ENCODE measurements at places on chromosomes 12 and 14.
A peak's percentile ranks its signal among the peaks of the same experiment; 100 is the strongest.

GRCh38 chr14:21041676-21042433 is at the start of gene RNASE7:
RNASE7 (plus strand) TSS chr14:21042362; CDS start chr14:21042993, 631 bp downstream.
- no peak for DNase-seq

GRCh38 chr12:39586816-39587215 is 32.8 kb downstream of the ABCD2 start:
- DNase-seq, result no peak

- peak; percentile 85 for DNase-seq
Measured at GRCh38 chr14:100108042-100108825, 43.0 kb downstream of the EVL start.

DNA sequence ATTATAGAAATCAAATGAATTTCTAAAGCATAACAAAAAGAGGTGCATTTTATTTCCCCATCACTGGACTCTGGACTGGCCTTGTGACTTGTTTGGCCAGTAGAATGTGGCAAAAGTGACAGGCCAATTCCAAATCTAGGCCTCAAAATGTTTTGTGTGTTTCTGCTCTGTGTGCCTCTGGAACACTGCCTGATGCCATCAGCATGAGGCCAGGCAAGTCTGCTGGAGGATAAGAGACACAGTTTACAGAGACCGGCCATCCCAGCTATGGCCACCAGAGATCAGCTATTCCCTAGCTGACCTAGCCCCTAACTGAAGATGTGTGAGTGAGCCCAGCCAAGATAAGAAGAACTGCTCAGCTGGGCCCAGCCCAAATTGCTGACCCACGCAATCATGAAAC is 32.9 kb downstream of the ASCL1 start:
- no peak for DNase-seq

DNA sequence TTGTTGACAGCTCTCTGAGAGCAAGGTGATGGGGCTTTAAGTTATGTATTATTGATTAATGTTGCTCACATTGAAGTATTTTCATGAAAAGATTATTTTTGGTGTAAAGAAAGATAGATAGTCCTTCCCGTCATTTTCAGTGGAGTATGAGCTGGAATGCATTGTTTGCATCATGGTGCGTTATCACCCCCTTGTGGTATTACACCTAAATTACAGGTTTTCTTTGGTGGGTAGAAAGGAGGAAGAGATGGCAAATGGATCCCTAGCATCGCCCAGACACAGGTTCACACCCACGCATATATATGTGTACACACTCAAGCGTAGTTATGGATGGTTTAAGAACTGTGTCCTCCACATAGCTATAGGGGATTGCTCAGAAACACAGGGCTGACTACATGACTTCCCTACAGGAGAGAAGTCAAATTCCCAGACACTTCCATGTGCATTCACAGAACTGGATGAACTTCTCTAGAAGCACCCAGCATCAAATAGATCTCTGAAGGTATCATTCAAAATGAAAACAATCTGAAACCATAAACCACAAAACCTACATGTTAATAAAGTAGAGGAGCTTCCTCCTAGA is 14.4 kb upstream of the SERPINA10 start:
- no peak for DNase-seq

DNA sequence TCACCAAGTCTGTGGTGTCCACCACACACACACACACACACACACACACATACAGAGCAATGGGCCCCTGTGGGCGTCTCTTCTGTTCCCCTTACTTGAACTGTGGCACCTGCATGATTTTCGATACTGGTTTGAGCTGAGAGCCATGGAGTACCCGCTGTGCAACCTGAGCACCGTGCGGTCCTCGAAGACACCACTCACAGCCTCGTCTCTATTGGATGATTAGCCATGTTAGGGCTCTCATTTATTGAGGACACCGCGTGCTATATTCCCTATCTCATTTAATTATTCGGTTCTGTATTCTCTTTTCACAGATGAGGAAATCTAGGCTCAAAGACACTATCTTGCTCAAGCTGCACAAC is 623 bp upstream of the C14orf132 start:
- no peak for DNase-seq

GRCh38 chr14:22689199-22689598 is 45.0 kb upstream of the OR6J1 start:
- DNase-seq, result no peak

GRCh38 chr12:94222351-94223084 is 74.1 kb downstream of the PLXNC1 start:
- no peak for DNase-seq

- no peak for DNase-seq
Measured at GRCh38 chr12:6354495-6355393, 12.9 kb upstream of the TNFRSF1A start.

- peak; percentile 17 for DNase-seq
Measured at GRCh38 chr14:78959674-78960264, 789.6 kb downstream of the NRXN3 start.

DNA sequence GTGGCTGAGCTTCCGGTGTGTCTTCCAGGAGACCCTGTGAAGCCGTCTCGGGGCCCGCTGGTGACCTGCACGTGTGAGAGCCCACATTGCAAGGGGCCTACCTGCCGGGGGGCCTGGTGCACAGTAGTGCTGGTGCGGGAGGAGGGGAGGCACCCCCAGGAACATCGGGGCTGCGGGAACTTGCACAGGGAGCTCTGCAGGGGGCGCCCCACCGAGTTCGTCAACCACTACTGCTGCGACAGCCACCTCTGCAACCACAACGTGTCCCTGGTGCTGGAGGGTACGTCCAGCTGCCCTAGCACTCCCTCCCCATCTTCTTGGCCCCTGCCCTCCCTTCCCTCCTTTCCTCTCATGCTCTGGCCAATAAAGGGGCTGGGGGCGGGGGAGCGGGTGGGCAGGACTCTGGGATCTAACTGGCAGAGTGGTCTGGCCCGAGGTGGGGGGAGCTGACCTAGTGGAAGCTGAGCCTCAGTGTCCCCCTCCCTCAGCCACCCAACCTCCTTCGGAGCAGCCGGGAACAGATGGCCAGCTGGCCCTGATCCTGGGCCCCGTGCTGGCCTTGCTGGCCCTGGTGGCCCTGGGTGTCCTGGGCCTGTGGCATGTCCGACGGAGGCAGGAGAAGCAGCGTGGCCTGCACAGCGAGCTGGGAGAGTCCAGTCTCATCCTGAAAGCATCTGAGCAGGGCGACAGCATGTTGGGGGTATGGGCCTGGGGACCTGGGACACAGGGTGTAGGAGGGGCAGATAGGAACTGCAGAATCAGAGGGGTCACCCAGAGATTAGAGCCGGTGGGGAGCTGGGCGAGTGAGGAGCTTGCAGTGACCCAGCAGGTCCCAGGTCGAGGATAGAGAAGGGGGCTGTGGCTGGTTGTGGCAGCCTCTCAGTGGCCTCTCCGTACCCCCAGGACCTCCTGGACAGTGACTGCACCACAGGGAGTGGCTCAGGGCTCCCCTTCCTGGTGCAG is 6.0 kb downstream of the ACVRL1 start:
- no peak for DNase-seq

DNA sequence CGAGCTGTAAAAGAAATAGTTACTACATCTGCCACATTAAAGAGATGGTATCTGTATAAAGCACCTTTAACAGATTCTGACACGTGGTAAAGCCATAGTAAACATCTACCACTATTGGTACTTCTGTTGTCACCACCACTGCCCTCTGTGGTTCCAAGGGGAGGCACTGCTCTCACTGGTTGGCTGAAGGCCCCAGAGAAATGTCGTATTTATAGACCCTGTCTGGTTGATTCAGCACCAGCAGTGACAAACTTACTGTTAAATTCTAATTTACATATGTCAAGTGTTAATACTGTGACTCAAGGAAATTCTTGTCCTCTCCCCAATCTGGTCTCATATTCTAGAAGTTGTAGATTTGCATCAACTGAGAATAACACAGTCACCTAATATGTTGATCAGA is 281.1 kb downstream of the ERC1 start:
- DNase-seq, result no peak

- no peak for DNase-seq
Measured at GRCh38 chr12:121822393-121823100, 18.7 kb downstream of the SETD1B start.

- no peak for DNase-seq
Measured at GRCh38 chr14:60093606-60094005, 1.9 kb downstream of the PCNX4 start.

- no peak for DNase-seq
Measured at GRCh38 chr14:74324931-74325361, 22.2 kb upstream of the ABCD4 start.

- DNase-seq, result peak; percentile 73
Measured at GRCh38 chr12:121801595-121802484, 2.0 kb upstream of the SETD1B start.

DNA sequence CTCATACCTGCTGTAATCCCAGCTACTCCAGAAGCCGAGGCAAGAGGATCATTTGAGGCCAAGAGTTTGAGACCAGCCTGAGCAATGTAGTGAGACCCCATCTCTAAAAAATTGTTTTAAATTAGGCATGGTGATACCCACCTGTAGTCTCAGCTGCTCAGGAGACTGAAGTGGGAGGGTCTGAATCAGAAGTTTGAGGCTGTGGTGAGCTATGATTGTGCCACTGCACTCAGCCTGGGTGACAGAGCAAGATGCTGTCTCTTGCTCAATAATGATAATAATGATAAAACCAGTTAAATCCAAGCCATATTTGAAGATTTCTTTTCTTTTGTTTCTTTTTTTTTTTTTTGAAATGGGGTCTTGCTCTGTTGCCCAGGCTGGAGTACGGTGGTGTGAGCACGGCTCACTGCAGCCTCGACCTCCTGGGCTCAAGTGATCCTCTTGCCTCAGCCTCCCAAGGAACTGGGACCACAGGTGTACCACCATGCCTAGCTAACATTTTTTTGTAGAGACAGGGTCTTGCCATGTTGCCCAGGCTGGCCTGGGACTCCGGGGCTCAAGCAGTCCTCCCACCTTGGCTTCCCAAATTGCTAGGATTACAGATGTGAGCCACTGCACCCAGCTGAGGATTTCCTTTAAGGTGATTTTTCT is 12.8 kb downstream of the PSMA6 start:
- no peak for DNase-seq

Data from T-cell (primary cell).